ENCODE measurements at places on chromosomes 3 and 15. TPM values are rescaled to one million over a fixed set of nuclear protein-coding genes. Genes with fewer than 3 reads are reported as not detected.

The ALS2CL gene
- total RNA-seq = 36.9 TPM

The CPB1 gene
- total RNA-seq = not detected

The MYNN gene
- 12.2 TPM for total RNA-seq

The LRRC28 gene
- total RNA-seq = 18.7 TPM

The EIF1B gene
- total RNA-seq = 327 TPM

DNA sequence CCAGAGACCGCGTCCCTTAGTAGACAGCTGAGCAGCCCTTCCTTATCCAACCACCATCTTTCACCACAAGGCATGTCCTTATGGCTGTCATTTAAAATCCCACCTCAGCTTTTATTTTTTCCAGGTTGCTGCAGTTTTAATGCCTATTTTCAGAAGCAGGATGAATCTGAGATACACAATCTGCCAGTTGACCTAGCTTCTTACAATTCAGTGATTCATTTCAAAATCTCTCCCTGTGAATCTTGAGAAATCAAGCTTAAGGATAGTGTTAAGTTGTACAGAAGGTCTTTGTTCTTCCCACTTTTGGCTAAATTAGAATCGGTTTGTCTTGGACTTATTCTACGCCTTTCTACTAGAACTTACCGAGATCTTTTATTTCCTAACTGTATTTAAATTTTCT is 522.3 kb upstream of the CFAP20DC start:
- DNase-seq = no peak

DNA sequence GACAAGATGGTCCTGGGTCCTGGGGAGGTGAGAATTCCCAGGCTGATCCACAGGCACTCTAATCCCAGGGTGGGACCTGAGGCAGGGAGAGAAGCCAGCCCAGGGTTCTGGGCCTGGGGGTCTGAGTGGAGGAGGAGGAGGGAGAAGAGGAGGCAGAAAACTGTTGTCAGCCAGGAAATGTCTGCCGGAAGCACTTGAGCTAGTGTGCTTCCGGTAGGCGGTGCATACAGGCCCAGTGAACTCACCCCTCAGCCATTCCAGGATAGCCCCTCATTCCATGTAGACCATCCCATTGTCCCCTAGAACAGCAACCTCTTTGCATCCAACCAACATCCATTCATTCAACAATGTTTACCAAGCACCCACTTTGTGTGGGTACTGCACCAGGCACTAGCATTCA is 47.9 kb upstream of the LCTL start:
- no peak for DNase-seq

- no peak for DNase-seq
These were observed 22.4 kb downstream of the CXCR6 start for GRCh38 chr3:45965653-45966052.

GRCh38 chr15:53513431-53513830 is 246.0 kb downstream of the WDR72 start:
- no peak for DNase-seq

DNA sequence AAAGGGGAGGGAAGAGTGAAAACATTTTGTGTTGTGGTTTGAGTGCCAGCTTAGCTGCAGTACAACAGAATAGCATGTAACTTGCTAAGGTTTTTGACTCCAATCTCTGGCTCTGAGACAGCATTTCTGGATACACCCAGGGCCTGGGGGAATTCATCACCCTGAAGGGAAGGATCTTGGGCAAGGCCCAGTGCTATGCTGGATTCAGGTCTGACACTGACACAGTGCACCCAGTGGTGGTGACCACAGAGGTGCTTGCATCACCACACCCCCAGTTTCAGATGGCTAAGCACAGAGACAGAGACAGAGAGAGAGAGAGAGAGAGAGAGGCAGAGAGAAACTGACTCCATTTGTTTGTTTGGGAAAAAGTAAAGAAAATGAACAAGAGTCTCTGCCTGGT is 74.1 kb upstream of the KBTBD8 start:
- DNase-seq = no peak

Measured in Right ventricle myocardium inferior (tissue), 1 donor.